ENCODE measurements at places on chromosomes 12 and 14.

DNA sequence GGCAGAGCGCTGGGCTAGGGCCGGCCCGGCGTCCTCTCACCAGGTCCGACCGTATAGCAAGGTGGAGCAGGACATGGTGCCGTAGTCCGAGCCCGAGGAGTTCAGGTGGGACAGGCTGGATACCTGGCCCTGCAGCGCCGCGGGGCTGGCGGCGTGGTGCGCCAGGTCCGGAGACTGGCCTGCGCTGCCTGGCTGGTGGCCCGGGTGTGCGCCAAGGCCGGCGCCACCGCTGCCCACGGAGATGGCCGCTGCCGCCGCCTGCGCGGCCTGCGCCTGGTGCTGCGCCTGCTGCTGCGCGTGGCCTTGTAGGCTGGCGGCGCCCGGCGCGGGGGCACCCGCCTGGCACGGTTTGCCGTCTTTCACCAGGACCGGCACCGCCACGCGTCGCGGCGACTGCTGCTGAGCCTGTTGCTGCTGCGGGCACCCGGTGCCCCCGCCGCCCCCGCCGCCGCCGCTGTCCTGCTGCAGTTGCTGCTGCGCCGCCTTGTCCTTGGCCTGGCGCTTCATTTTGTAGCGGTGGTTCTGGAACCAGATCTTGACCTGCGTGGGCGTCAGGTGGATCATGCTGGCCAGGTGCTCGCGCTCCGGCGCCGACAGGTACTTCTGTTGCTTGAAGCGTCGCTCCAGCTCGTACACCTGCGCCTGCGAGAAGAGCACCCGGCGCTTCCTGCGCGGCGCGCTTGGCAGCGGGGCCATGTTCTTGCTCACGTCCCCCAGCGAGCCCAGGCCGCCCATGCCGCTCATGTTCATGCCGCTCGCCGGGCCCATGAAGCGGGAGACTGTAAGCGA is 2.6 kb downstream of the NKX2-1 start:
- no peak for DNase-seq

GRCh38 chr12:110465024-110465423 is 3.0 kb downstream of the GPN3 start:
- no peak for DNase-seq

DNA sequence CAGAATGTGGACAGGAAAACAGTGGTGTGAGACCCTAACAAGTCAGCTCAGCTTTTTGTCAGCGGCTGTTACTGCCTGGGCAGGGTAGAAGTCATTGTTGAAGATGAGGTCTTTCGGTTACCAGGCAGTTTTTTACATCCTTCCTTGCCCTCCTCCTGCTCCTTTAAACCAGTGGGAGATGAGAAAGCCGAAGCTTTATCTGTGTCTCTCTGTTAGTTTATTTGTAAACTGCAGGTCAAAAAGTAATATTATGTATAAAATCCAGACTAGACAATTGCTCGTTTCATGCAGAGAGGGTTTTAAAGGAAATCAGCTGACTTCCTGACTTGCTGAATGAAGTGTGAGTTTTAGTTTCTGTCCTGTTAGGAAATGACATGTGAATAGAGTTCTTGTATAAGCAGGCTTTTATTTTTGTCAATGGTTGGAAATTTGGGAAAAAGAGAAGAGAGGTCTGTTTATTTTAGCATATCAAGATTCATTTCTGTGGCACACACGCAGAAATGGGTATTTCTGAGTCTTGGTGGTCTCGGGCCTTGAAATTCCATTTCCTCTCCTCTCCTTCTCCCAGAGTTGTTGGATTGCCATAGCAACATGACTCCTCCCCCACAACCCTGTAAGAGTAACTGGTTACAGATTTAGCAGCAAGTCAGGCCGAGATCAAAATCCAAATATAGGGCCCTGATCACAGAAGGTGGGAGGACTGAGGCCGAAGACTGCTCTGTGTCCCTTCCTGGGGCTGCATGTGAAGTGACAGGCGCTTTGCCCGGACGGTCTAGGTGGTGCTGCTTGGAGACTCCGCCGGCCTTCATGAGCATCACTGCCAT is 60.8 kb downstream of the SAMD4A start:
- DNase-seq, result no peak

DNA sequence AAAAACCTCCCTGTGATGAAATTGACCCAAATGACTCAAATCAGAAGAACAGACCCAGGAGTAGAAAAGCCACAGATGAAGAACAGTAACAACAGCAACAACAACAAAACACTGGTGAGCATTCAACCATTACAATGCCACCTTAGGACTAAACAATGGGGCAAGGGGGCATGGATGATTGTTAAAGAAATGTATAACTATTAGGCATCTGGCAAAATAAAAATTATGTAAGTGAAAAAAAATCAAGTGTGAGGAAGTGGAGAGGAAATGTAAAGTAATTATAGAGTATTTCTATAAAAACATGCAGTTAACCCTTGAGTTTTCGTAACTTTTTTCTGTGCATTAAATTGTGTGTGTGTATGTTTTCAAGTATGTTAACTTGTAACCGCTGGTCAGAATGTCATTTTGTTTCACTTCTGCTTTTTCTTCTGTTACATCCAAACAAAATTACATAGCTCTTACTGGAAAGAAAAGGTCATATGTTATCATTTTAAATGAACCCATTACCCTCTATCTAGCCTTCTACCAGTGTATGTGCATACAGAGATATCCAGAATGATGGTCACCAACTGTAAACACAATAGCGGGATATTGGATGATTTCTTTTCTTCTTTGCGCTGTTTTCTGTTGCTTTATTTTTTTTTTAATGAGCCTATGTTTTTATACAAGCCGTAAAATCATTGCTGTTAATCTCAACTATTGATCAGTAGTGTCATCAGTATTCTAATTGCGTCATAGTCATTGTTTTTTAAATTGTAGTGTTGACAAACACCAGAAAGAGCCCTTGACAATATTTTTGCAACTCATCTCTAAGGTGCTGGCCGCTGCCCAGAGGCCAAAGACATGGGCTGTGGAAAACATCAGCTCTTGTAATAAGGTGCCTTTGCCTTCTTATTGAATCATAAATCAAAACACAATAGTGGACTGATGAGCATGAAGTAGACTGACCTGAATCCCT is 170.6 kb downstream of the CRADD start:
- no peak for DNase-seq

DNA sequence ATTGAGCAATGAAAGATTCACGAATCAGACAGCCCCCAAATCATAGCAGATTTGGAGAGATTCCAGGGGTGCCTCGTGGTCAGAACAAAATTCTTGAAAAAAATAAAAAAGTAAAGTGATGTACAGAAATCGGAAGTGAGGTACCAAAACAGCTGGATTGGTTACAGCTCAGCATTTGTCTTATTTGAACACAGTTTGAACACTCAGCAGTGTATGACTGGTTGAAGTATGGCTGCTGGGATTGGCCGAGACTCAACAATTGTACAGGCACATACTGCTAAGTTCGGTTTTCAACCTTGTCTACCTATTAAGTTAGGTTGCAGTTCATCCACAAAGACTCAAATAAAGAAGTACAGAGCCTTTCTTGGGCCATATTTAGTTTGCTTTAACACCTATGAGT is 865.4 kb upstream of the TMEM132C start:
- no peak for DNase-seq

- no peak for DNase-seq
Observed at GRCh38 chr12:110234755-110235154, 46.3 kb upstream of the ATP2A2 start.

DNA sequence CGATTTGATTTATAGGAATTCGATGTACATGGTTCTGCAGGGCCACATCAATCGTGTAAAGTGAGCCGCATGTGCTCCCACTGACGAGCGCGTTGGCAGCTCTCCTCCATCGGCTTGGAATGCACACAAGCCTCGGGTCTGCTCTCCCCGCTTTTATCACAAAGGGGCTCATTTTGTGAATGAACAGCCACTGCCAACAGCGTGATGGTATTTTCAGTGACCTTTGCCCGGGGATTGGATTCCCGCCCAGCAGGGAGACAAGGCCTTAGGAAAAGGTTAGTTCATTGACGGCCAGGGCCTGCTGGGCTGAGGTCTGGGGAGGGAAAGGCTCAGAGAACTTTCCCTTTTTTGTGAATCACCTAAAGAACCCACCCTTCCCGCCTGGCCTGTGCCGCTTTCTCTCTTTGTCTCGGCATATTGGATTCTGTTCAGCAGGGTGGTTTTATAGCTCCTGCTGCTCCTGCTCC is 232.1 kb downstream of the MSRB3 start:
- no peak for DNase-seq

GRCh38 chr12:68370006-68370590 is 37.9 kb upstream of the MDM1 start:
- no peak for DNase-seq

- DNase-seq, result no peak
Observed at GRCh38 chr14:92848887-92849286, 54.8 kb downstream of the GOLGA5 start.

DNA sequence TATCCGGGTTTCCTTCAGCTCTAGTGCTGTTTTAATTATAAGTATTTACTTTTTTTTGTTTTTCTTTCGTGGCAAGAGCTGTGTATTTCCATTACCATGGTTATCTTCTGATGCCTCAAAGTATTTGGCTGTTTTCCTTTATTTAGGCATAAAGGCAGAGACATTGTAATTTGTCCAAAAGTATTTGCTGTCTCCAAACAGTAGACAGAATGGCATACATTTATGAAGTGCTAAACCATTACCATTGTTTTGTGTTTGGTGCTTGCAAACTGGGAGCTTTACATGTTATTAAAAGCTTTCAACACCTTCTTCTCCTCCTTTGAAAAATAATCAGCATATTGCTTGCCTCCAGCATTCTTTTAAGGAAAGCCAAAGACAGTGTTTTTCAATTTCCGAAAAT is 46.3 kb downstream of the FLRT2 start:
- DNase-seq, result no peak

DNA sequence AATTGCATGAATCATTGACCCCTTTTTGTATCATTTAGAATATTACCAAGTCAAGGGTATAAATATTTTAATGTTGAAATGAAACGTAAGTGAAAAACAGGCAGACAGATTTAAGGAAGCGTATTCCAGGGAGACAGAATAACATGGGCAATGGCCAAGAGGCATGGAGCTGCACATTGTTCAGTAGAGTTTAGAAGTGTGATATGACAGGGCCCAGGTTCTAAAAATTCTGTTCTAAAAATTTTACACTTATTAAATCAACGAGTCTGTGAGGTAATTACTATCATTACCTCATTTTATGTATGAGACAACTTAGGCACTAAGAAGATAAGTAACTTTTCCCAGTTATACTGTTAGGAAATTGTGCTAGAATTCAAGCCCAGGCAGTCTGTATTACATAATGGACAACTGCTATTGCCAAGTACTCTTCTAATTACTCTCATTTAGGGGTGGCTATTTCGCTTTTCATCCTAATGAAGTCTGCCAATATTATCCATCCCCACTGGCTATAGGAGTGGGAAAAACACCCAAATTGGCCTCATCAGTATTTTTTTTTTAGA is 103.2 kb upstream of the NAV3 start:
- DNase-seq, result no peak

GRCh38 chr14:105058521-105059034 is 6.7 kb downstream of the GPR132 start:
- DNase-seq, result no peak

GRCh38 chr14:41313196-41313595 is 293.5 kb upstream of the LRFN5 start:
- DNase-seq, result no peak

DNA sequence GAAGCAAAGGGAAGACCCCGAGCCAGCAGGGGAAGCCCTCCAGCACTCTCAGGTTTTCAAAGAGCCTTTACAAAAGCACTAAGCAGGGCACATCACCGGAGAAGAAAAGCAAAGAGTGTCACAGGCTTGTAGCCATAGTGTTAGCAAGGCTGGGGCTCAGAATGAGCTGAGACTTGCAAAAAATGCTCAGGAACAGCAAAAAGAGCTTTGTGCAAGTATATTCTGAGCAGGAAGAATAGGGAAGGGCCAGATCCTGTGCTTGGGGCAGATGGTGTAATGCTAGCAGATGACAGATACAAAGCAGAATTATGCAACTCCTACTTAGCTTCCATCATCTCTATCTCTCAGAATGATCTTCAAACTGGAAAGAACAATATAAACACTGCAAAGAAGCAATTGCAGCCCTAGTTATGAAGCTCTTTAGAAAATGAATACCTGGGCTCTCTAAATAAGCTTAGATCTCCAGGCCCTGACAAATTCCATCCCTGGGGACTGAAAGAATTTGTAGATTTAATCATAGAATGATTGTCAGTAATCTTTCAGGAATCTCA is 23.7 kb upstream of the PARP11 start:
- DNase-seq, result no peak

DNA sequence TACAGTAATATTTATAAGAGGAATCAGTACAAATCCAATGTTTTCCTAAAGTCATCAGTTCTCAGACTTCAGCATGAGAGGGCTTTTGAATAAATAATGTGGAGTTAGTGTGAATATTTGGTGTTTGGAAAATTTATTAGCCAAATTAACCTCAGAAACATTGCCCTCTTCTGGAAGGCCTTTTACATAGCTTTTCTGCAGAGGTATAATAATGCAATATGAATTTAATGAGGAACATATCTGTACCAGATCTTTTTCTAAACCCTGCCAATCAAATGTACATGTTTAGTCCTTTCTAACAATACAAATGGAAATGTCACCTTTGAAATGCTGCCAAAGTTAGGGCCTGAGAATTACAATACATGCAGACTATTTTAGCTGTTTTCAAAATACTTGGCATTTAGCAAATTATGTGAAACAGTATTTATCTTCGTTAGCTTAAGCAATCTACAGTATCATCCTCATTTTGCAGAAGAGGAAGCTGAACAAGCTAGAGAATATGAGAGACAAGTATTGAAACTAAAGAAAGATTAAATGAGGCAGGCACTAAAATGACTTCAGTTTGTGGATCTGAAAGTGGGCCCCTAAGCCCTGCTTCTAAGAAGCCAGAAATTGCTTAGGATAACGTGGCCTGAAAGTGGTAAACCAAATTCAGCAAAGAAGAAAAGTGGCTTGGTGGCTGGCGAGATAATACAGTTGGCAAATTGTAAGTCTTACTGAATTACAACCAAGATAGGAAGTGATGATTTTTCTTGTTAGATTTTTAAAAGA is 60.4 kb upstream of the MANSC4 start:
- DNase-seq, result no peak

GRCh38 chr12:19869413-19869812 is 430.1 kb downstream of the AEBP2 start:
- DNase-seq, result no peak

DNA sequence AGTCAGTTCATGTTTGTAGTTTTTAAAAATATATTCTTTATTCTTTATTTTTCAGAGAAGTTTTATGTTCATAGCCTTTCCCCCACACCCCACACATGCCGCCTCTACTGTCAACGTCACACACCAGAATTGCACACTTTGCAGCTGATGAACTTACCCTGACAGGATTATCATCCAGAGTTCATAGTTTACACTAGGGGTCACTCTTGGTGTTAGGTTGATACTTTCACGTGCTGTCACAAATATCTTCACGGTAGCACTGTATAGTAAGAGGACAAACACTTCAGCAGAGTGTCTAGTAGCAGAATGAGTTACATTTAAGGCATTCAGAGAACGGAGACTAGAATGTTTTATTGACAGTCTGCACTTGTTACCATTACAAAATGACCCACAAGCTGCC is 5.1 kb downstream of the DPPA3 start:
- DNase-seq, result no peak

GRCh38 chr14:101489092-101489760 is 72.1 kb upstream of the DIO3 start:
- DNase-seq, result no peak

GRCh38 chr14:103318750-103319419 is 15.2 kb upstream of the EIF5 start:
- no peak for DNase-seq

Measured in activated T-helper 1 cell treated with anti-CD3 and anti-CD28 coated beads, Interleukin-2, amount 50 U/mL, for 16 hours (primary cell).